ENCODE measurements at places on chromosomes 13 and 19.

DNA sequence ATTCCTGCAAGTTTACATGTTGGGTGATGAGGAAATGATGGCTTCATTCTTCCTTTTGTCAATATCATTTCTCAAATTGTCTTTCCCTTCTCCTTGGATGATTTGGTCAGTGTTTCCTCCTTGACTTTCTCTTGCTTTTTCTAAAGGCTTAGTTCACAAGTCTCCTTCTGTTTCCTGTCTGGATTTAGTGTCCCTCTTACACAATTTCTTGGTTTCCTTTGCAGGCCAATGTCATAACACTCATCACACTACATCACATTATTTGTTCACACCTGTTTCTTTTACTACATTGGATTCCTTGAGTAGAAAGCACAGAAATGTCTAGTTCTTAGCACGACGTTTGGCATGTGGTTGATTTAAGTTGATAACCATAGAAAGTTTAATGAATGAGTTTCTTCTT, 490.7 kb downstream of the TDRD3 start:
- no peak for DNase-seq

GRCh38 chr19:38666663-38667511, 19.4 kb downstream of the ACTN4 start:
- DNase-seq = peak; percentile 48

DNA sequence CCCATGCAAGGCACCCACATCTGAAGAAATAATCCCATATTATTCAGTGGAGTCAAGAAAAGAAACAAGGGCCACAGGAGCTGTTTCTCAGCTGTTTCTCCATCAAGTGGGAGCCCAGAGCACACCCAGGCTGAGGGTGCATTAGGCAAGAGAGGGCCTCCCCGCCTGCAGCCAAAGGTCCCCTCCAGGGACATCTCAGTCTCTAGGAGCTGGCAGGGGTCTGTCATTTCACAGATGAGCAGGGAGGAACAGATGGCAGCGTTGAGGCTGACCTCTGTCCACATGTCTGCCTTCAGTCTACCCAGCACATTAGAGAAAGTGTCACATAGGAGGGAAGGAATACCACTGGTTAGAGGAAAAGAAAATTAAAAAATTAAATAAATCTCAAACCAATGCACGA, 157.7 kb downstream of the ZNF536 start:
- DNase-seq = no peak

DNA sequence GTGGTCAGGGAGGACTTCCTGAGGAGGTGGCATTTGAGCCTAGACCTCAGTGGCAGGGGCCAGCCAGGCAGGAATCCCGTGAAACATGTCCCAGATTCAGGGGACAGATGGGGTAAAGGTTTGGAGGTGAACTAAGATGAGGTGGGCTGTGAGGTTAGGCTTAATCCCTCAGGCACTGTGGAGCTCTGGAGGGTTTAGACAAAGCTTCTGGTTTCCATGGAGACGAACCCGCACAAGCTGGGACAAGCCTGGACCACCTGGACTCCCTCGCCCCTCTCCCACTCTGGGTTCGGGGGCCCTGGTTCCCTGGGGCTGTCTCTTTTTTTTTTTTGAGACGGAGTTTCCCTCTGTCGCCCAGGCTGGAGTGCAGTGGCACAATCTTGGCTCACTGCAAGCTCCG, 15.7 kb downstream of the TJP3 start:
- DNase-seq = no peak

DNA sequence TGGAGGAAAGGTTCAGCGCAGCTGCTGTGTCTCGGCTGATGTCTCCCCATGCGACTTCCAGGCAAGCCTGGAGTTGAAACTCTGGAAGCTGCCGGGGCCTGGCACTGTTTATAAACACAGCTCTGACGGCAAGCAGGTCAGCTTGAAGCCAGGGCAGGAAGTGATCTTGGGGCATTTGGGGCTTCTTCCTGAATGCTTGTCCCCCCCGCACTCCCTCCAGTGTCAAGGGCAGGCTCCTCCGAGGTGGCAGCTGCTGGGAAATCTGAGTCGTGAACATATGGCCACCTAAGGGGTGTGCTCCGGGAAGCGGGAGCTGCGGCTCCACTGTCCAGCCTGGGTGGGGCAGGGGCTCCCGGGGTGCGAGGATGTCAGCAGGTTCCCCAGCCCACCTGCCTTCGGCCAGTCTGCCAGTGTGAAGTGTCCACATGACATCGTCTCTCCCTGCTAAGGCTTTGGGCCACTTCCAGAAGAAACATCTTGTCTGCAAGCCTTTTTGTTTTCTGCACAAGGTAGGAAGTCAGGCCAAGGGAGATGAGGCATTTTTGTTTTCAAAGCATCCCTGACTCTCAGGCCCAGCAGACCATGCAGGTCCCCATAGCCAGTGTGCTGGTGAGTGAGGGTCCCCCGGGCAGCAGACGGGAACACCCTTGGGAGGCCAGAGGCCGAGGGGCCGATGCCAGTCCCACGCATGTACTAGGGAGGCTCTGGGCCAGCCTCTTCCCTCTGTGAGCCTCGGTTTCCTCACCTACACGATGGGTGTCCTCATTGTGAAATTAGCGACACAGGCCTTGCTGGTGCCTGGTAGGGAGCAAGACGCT, 2.7 kb downstream of the PIAS4 start:
- no peak for DNase-seq

- no peak for DNase-seq
Observed at GRCh38 chr13:97328222-97328790, 105.7 kb upstream of the RAP2A start.

DNA sequence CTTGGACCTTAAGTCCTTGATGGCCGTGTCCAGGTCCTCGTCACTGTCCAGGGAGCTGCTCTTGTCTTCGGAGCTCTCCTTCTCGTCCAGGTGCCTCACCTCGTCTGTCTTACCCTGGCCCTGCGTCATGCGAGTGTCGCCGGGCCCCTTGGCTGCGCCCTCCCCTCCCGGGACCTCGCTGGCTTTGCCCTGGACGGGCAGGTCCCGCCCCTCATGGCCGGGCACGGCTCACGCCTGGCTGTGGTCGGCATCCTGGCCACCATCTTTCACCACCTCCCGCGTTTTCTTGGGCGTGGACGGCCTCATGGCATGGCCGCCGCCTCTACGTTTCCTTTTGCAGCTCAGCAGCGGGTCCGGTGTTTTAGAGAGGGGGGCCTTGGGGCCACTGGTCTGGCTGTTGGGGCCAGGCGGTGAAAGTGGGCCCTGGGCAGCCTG, 14.8 kb downstream of the RB1 start:
- DNase-seq = no peak

DNA sequence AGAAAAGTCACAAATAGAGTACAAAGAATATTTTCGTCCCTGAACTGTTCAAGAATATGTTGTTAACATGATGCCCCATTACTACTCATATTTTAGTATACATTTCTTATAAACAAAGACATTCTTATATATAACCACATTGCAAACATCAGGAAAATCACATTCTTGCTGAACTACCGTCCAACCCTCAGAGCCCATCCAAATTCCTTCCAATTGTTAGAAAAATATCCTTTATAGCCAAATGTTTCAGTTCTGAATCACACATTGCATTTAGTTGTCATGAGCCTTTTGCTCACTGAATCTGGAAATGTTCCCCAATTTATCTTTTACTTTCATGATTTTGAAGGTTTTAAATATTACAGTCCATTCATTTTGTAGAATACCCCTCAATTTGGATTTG, 467.8 kb upstream of the ARGLU1 start:
- no peak for DNase-seq

DNA sequence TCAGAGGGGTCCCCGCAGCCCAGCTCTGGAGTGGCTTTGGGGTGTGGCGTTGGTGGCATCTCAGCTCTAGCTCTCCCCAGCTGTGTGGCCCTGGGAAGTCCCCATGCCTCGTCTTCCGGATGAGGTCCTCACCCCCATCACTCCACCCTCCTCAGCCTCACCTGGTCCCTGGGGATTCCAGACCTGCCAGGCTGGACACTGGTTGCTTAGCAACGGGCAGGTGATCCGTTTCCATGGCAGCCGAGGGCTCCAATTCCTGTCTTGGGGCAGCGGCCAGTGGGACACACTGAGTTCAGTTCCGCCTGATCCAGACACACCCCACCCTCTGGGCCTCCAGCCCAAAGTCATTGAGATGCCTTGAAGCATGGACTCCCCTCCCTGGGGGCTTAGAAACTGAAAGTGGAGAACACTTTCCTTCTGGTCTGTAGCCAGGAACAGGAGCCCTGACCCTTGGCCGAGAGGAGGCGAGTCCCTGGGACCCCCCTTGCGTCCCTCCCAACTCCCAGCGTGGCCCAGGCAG, 7.7 kb upstream of the MISP start:
- no peak for DNase-seq

- DNase-seq = no peak
Observed at GRCh38 chr13:34810996-34811395, 131.1 kb upstream of the NBEA start.

- DNase-seq = no peak
Observed at GRCh38 chr13:82664183-82664582, 1218.1 kb downstream of the SLITRK1 start.

DNA sequence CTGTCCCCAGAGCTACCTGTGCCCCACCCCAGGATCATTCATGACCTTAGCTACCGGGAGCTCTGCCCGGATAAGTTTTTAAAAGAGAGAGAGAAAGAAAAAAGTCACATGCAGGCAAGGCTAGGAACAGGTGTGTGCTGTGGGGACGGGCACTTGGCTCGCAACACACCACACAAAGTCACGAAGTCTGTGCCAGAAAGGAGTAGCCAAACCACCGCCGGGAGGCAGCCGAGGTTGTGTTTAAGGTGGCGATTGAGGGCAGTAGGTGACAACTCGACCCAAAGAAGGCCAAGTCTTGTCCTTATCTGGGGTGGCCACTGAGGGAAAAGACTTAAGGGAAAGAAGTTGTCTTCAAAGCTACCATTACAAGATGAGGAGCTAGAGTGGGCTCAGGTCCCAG, 4.6 kb upstream of the TSHZ3 start:
- no peak for DNase-seq

GRCh38 chr19:14030997-14031718, 404 bp upstream of the IL27RA start:
- no peak for DNase-seq

All from inflammatory macrophage treated with lipopolysaccharide for 4 hours (primary cell).